ENCODE measurements at places on chromosomes 2 and 18.
A peak's percentile ranks its signal among the peaks of the same experiment; 100 is the strongest.

DNA sequence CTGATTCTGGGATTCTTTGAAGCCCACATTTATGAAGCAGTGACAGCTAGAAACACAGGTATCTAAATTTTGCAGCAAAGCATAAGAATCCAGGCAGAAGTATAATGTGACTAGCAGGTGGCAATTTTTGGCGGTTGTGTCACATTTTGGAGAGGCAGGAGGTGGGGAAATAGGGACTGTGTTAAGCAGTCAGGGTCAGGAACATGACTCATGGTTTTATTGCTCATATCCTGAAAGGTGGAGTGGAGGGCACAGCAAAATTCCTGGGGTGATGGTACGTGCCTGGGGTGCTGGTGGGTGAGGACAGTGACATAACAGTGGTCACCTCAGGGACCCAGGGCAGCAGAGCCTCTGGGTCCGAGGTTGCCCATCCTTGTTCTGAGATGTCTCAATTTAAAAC lies 63.5 kb upstream of the TTN start:
- no peak for DNase-seq

DNA sequence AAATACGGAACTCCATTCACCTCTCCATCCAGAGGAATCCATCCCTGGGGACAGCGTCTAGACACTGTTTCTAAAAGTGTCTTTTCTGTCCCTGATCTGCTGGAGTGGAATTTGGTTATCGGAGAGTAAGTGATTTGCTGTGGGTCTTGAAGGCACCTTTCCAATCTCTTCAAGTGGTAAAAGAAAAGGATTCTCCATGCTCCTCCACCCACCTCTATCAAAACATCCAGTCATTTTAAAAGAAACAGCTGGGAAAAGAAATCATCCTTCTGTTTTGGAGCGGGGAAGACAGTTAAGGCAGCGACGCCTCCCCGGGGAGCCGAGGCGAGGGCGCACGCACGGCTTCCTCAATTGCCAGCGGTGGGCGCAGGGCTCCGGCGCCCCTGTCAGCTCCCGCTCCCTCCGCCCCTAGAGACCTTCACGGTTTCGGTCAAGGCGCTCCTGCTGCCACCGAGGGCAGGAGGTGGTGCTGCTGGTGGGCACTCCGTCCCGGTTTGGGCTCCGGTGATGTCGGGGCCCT lies 547 bp downstream of the SLC35F5 start:
- DNase-seq, result peak; percentile 64

- no peak for DNase-seq
Measured at GRCh38 chr2:149989447-149990063, 402.0 kb upstream of the MMADHC start.

DNA sequence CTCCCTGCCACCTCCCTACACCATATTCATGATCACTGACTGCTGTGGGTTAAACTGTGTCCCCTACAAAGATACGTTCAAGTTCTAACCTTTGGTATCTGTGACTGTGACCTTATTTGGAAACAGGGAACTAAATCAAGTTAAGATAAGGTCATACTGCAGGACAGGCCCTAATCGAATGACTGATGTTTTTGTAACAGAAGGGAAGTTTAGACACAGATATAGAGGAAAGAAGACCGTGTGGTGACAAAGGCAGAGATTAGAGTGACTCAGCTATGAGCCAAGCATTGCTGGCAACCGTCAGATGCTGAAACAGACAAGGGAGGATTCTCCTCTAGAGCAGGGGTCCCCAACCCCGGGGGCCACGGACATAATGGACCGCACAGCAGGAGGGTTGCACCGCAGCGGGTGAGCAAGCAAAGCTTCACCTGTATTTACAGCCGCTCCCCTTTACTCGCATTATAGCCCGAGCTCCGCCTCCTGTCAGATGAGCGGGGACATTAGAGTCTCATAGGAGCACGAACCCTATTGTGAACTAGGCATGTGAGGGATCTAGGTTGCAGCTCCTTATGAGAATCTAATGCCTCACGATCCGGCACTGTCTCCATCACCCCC lies 28.9 kb upstream of the RNF152 start:
- no peak for DNase-seq

DNA sequence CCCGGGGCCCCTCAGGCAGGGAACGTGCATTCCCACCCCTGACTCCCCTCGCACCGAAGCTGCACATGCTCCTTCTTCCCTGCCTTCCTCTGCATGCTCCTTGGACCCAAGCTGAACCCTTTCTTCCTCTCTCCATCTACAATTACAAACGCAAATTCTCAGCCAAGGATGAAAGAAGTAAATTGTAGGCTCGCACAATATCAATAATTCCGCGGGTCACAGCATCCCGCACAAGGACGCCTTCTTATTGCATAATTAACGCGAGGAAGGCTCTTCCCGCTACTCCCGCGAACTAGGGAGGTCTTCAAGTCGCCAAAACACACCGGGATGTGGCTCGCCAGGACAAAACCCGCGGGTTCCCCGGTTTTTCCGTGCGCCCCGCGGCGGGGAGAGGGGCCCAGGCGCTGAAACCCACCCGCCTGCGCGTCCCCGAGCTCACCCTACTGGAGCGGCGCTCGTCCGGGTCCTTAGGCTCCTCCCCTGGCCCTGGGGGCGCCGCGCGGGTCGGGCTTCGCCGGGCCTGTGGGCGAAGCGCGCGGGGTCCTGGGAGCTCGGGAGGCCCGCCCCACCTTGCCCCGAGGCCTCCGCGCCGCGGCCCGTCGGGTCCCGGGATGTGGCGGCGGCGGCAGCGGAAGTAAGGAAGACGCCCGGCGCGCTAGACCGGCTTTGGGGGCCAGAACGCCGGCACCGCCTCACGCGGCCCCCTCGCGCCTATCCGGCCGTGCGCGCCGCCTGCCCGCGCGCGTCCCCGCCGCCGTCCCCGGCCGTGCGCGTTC lies at the start of gene CHST10:
TSS of gene CHST10 (minus strand) at position 734 of the 776 bp plus-strand sequence. CDS start 10,993 bp downstream, outside the sequence.
- DNase-seq, result peak; percentile 78

DNA sequence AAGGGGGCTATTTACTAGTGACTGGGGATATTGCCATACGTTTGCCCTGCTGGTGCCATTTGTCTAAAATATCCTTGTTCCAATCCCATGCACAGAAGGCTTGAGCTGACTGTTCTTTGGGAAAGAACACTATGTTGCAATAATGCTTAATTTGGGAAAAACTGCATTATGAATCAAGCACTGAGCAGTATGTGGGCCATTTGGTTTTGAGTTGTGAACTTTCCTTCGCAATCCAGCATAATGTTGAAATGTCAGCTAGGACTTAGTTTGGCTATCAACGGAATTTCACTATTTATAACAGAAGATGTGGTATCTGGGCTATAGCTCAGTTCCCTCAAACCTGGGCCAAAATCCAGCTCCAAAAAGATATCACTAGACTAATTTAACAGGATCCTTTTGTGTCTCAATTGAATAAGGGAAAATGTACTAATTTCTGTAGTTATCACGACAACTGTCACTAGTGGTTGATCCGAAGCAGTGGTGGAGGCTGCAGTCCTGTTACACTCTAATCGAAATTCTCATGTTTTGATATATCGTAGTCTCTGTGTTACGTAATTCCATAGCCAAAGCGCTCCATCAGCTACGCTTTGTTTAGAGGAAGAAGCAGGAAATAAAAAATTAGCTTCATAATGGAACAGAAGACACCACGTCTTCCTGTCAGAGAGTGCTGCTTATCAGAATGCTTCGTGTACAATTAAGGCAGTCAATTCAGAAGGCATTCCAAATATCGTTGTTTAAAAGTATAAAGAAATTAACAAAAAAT lies 686.8 kb upstream of the SALL3 start:
- no peak for DNase-seq

DNA sequence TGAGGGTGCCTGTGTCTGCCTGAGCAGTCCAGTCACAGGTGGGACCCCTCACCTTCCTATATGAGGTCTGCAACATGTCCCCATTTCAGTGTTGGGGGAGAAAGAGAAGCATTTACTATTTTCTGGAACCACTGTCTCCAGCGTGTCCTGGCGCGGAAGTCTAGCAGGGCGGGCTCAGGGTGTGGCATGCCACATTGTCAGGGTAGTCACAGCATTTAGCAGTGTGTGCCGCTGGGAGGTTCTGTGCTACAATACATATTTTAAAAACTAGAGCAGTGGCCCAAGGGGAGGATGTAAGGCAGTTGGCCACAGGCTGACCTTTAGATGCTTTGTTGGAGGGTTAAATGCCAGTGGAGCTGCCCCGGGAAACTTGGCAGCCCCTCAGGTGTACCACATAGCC lies 12.5 kb downstream of the UBE2F start:
- DNase-seq, result no peak

All from stimulated activated CD4-positive, alpha-beta T cell treated with anti-CD3 and anti-CD28 coated beads, Interleukin-15, amount 100 ng/mL, for 24 hours (primary cell).